ENCODE measurements at places on chromosomes 5 and 9.

DNA sequence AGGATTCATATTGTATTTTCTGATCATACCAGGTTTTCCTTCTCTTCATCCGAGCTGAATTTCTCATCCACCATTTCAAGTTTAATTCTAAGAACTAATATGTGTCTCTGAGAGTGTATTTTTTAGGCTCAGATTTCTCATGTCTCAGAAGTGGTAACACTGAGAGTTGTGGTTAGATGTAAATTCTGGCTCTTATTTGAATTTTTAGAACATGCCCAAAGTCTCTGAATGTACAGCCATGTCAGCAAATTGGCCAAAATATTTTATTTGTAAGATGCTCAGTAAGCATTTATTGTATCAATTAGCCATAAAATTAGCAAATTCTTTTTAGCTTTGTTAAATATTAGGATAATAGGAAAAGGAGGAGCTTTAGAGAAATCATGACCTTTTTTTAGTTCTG, 16.6 kb downstream of the SV2C start:
- DNase-seq, result no peak

DNA sequence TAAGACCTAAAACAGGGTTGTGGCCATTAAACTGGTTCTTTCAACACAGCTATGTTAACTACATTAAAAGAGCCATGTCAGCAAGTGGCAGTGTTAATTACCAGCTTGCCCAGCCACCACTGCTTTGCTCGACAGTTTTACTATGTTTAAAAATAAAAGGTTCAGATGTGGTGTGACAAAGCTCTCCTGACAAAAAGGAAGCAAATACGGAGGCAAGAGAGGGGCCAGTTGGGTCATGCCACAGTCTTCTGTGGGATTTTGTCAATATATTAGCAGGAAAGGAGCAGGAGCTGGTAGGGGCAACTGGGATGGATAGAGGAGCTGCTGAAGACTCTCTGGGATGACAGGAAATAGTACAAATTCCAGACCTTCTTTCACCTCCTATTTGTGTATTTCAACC, 113.5 kb upstream of the PCA3 start:
- no peak for DNase-seq

- no peak for DNase-seq
Measured at GRCh38 chr5:147801461-147801860, 18.9 kb upstream of the JAKMIP2 start.

DNA sequence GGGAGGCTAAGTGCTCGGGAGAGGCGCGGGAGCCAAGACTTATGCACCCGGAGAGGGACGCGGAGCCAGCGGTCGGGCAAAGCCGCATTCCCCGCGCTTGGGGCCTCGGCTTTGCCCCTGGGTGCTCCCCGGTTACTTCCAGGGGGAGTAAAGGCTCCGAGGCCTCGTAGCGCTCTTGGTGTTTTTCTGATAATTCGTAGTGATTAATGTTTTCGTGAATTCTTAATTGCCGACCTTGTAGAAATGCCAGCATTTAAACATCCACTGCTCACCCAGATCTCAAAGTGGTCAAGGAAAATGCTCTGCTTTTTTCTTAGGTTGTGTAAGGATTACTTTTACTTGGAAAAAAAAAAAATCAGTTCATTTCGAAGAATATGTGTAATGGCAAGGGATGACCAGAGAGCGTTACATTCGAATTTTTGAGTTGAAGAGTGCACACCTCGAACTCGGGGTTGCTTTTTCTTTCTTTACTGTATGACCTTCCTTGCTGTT, 654 bp upstream of the TUT7 start:
- DNase-seq, result peak; percentile 20

DNA sequence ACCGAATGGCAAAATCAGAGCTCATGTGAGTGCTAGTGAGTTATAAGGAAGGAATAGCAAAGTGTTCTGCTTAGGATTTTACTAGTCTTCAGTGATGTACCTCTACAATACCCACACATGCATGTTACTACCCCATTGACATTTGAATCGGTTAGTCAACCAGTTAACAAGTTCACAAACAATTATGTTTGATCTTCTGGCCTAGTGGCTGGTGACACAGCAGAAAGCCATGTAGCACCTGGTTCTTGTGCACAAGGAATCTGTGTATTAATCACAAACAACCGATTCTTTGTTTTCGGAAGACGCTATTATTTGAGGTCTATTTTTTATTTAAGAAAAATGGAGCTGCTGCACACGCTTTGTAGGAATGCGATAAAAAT, 41.9 kb downstream of the NTRK2 start:
- DNase-seq, result peak; percentile 41

DNA sequence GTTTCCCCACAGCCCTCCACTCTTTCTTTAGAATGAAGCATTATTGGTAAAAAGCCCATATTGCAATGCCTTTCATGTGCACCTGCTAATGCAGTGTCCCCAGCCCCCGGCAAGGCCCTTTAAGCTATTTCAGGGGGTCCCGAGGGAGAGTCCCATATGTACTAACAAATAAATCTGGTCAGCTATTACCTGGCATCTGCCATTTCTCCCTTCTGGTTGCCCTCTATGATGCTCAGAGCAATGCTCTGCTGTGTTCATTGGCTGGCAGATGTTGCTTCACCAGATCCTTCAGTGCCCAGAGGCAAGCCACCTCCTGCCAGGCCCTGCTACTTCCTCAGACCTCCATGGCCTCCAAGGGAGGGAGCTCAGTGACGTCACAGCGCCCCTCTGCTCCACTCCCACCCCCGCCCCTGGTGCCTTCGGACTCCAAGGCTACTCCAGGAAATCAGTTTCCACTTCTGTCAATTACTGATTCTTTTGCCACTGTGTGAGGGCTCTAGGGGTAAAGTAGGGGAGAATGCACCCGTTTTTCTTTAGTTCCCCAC, 201.1 kb upstream of the GLRA1 start:
- DNase-seq, result no peak

- DNase-seq, result no peak
Measured at GRCh38 chr5:73440262-73440661, 8.3 kb downstream of the FOXD1 start.

DNA sequence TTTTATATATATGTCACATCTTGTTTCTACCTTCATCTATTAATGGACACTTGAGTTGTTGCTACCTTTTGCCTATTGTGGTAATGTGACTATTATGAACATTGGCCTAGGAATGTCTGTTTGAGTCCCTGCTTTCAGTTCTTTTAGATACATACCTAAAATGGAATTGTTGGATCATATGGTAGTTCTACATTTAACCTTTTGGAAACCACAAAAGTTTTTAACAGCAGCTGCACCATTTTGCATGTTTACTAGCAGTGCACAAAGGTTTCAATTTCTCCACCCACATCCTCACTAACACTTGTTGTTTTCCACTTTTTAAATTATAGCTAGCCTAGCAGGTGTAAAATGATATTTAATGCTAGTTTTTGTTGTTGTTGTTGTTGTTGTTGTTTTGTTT, 88.4 kb downstream of the GALNT10 start:
- no peak for DNase-seq

GRCh38 chr9:97984188-97985057, 1.3 kb downstream of the ANP32B start:
- DNase-seq, result peak; percentile 75

DNA sequence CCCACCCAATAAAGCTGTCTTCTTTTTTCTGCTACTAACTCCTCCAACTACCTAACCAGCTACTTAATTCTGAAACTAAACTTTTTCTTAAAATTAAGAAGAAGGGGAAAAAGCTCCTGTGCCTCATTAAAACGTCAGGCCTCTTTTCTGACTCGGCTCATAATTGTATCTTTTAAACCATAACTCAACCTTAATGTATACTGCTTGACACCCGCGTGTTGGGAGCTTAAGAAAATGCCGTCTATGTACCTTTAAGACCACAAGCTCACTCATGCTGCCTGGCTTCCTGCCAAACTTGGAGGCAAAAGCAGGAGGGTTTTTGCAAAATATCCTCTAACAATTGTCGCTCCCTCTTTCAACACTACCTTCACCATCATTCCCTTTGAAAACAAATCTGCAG, 5.0 kb downstream of the EBF1 start:
- peak; percentile 63 for DNase-seq

DNA sequence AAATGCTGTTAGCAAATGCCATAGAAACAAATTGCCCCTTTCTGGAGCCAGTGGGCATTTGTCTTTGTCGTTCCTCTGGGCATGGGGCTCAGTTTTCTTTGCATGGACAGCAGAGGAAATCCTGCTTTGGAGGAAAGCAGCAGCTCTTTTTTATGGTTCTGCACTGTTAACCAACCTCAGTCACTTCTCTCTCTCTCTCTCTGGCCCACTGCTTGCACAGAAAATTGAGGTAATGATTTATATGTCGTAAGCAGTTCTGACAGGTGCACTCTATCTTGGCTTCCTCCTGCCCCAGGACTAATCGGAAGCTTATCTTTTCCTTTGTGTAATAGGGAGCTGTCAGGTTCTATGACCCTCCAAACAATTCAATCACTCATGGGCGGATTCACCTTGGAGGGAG, 159.6 kb upstream of the GPR151 start:
- DNase-seq, result no peak

Measured in urothelium cell line (cell line).